ENCODE measurements at places on chromosomes 4 and X.

DNA sequence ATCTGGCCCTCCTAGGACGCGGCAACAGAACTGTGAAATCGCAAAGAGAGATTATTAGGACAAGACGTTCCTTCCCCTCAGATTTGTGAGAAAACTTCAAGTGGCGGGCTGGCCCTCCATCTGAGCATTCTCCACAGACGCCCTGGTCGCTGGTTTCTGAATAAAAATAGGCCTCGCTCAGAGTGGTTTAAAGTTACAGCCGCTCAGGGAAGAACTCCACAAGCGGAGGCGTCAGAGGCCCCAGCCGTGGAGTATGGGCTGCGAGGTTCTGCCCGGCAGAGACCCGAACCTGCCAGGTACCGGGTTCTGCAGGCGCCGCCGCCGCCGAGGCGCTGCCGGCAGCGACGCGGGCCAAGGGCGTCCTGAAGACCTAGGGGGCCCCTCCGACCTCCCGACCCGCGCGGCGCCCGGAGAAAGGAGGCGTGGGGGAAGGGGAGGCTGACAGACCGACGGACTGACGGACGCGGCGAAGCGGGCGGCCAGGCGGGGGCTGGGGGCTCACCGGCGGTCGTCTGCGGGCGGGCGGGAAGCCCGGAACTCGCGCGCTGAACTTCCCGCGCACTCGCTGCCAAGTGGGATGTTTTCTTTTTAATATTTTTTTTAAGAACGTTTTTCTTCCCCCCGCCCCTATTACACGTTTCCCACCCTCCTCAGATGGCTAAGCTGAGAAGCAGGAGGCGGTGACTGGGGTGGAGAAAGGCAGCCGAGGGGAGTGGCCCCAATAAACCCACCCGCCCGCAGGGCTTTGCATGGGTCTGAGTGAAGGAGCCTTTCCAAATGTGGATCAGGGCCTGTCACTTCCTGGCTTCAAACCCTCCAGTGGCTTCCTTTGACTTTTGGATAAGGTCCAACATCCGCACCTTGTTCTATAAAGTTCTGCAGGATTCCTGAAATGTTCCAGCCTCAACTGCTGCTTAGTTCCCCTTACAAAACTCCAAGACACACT is at the start of gene PABPC4L:
Gene PABPC4L, minus strand, starts transcription at position 574 of the 946 bp plus-strand sequence. CDS start 770 bp downstream, outside the sequence.
- DNase-seq = no peak

DNA sequence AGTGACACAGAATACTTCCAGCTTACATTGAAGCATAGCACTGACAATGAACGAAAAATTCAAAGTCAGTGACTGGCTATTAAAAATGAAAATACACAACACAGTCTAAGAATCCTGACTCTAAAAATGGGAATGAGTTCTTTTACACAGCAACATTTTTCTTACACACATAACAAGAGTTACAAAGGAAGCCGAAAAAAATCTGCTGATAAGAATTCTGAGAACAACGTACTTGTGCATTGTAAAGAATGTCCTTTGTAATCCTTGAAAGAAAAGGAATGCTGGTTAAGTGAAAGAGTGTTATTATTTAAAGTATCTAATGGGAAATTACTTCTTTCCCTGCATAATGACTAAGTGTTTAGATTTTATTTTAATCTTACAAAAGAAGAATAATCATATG is 199.4 kb downstream of the PRDM5 start:
- no peak for DNase-seq

GRCh38 chr4:17260166-17260907 is 251.6 kb downstream of the QDPR start:
- DNase-seq = peak; percentile 15

- DNase-seq = no peak
These were observed 68.5 kb downstream of the GALNT7 start for GRCh38 chr4:173237152-173237551.

- peak; percentile 66 for DNase-seq
These were observed 225.0 kb downstream of the GRIA3 start for GRCh38 chrX:123408821-123409737.

GRCh38 chr4:76384052-76384451 is 36.9 kb downstream of the CCDC158 start:
- DNase-seq = no peak

Measured in GM12865 (cell line).